ENCODE measurements at places on chromosomes 1 and 21.
A peak's percentile ranks its signal among the peaks of the same experiment; 100 is the strongest.

GRCh38 chr1:12485231-12486058, 132.6 kb downstream of the DHRS3 start:
- no peak for DNase-seq

GRCh38 chr1:66711420-66711819, 40.8 kb upstream of the DYNLT5 start:
- DNase-seq, result no peak

- DNase-seq, result no peak
These were observed 8.9 kb downstream of the NUP210L start for GRCh38 chr1:154145986-154146385.

DNA sequence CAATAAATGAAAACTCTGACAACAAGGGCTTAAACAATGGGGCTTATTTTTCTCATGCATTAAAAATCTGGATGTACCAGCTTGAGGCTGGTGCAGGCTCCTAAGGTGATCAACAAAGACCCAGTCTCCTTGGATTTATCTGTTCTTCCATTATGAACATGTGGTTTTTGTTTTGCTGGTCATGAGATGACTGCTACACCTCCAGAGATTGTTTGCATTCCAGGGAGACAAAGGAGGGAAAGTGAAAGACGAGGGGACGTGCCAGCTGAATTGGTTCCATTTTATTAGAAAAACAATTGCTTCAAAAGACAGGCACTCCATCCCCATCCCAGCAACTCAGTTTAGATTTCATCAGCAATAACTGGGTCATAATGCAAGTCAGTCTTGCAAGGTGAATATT, 90.9 kb upstream of the KCNK1 start:
- no peak for DNase-seq

DNA sequence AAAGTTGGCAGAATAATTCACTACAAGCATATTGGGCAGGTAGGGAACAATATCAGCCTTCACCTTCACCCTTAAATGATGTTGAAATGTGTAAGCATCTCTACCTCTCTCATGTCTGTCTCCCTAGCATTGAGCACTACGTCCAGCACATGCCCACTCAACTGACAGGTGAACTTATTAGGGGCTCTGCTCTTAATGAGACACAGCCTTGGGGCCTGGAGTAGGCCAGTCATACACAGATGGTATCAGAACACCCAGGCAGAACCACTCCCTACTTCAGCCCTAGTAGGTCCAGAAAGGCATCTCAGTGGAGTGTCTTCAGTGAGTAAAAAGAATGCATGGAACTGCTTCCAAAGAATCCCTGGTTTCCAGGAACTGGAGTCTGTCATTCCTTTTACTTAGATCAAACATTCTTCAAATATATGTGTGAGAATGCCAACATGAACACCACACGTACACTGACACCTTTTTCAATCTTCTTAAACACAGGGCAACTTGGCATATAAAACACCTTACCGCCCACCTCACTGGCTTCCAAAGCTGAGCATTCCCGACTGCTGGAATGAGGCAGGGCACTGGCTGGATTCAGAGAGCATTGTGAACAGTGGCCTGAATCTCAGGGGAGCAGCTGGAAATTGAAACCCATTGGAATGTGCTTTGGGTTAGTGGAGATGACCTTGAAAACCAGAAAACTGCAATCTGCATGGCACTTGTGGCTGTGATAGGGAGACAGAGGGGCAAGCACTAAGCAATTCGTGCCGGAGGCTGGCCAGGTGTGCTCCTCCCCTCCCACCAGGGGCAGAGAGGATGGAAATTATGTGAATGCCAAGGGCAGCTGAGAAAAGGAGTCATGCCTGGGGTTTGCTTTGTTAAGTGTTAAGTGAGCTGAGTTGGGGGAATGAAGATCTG, 24.2 kb upstream of the HSD3B1 start:
- DNase-seq, result no peak

- no peak for DNase-seq
These were observed 527.3 kb downstream of the PLPP3 start for GRCh38 chr1:56052041-56052440.

DNA sequence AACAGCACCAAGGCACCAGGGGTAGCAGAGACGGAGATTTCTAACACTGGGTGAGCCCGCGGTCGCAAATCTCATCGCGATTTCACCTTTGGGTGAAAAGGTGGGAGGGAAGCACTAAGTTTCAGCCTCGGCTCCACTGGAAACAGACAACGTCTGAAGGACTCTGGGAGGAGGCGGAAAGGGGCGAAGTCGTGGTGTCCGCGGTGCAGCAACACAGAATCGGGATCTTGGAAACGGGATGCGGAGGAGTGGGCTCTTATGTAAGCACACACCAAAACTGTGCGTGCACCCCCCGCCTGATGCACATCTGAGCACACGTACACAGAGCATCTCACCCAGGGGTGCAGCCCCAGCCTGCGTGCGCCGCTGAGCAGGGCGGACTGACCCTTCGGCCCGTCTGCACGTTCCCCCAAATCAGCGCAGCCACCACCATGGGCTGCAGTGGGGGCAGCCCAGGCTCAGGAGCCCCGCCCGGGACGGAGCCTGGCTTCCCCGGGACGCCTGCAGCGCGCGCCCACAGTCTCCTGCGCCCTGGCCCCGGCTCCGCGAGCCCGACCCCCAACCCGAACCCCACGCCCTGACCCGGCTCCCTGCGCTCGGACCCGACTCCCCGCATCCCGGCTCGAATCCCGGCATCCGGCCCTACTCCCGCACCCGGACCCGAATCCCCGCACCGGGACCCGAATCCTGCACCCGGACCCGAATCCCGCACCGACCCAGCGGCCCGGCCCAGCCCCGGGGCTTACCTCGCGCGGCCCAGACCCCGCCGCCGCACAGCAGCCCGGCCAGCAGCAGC, 670 bp downstream of the CLSTN1 start:
- no peak for DNase-seq

- DNase-seq, result peak; percentile 31
These were observed 102.7 kb upstream of the DPH5 start for GRCh38 chr1:101128211-101128727.

DNA sequence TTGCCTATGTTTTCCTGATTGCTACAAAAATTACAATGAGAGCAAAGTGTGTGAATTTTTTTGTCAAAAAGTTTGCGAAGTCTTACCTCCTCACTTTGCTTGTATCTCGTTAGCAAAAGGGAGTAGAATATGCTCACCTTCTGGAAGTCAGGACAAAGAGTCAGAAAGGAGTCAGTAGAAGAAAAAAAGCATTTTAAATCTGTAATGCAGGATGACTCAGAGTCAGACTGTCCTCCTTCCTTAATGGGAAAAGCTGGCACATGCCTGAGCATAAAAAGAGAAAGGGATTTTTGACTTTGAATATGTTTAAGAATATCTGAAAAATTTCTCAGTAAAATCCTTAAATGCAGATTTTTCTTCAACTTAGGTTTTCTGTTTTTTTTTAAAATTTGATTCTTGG, 14.2 kb upstream of the VN1R5 start:
- no peak for DNase-seq

- DNase-seq, result no peak
These were observed 667 bp upstream of the NID1 start for GRCh38 chr1:236065509-236066005.

GRCh38 chr1:177069490-177069889, 95.0 kb downstream of the ASTN1 start:
- DNase-seq, result no peak

DNA sequence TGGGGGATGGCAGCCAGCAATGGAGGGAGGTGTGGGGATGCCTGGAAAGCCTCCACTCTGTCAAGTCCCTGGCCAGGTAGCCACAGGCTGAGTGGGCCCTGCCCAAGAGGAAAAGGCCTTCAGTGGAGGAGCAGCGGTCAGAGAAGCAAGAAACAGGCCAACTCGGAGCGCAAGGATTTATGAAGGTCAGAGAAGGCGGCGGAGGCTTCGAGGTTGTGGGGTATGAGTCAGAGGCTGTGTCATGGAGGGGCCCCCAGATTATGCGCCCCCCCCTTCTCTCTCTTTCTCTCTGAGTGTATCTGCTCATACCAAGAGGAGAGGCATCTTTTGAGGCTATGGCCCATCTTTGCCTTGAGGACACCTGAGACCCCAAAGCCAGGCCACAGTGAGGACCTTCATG, 99.5 kb downstream of the CASZ1 start:
- no peak for DNase-seq

- DNase-seq, result peak; percentile 13
These were observed 612.9 kb downstream of the PTPRU start for GRCh38 chr1:29849038-29849750.

DNA sequence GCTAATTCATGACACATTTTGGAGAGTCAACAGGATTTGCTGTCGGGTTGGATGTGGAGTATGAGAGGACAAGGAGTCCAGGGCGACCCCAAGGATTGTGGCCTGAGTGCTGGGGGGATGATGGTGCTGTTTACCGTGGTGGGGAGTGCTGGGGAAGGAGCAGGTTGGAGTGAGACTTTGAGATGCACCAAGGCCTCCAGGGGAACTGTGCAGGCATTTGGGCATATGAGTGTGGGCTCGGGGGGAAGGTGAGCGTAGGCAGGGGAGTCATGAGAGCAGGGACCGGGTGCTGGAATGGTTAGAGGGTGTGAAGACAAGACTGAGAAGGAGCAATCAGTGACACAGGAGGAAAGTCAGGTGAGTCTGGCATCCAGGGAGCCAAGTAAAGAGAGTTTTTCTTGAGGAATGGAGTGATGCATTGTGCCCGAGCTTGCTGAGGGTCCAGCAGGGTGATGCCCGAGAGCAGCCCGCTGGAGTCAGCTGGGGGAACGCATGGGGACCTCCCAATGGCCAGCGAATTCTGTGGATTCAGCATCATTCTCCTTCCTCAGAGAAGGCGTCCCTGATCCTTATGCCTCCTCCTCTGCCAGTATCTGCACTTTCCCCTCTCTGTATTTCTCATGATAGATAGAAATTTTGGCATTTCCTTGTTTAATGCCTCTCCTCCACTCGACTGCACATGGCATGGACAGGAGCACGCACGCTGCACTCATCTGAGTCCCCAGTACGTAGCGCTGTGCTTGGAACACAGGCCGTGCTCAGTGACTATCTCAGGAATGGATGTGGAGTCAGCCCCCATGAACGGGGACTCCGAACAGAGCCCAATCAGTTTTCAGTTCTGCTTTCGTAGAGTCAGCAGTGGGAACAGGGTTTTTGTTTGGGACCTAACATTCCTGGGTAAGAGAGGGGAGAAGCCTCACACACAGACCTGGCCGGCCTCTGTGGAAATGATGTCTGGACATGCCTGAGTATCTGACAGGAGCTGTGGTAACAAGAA, 52.1 kb upstream of the ETV3 start:
- DNase-seq, result no peak

- peak; percentile 36 for DNase-seq
These were observed 13.2 kb downstream of the GBP5 start for GRCh38 chr1:89259283-89259971.

DNA sequence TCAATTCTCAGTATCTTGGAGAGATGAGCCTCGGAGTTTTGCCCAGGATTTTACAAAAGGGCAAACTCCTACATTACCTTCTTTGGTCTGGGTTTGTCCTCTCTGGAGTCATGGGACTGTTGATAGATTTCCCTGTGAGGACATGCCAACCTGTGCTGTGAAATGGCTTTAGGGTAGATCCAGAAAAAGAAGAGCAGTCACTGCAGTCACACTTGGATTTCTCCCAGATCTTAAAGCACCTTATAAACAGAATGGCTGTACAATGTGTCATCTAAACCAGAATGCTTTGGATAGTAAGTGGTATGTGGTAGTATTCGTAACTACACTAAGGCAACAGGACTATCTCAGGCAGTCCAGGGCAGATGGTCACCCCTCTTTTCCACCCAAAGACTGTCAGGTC, 1.9 kb upstream of the CSRP1 start:
- DNase-seq, result no peak

DNA sequence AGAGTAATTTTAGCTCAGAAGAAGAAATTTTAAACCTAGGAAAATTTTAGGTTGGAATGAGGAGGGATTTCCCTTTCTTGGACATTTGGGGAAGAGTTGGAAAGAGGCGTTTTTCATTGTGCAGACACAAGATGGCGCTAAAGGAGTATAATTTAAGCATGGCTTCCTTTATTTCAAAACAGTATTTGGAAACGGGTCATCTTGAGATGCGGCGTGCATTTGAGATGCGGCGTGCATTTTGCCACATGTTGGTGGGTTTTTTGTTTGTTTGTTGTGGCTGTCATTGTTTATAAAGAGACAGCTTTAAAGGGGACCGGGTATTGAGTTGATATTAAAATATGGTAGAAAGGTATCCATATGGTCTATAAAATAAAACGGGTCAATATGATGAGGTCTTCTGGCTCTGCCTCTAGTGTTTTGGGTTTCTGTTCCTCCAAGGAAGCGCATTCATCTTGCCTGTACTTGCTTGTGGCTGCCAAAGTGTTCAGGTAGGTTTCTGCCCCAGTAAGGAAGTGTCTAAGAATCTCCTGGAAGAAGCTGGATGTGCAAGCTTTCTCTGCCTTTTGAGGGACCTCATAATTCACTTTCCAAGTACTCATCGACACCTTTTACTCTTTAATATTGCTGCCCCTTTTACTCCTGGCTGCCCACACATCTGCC, 210.3 kb downstream of the SLC35F3 start:
- DNase-seq, result no peak

- no peak for DNase-seq
These were observed 70.5 kb upstream of the NGF start for GRCh38 chr1:115408533-115408932.

GRCh38 chr1:242586360-242586680, 61.8 kb upstream of the PLD5 start:
- DNase-seq, result no peak

DNA sequence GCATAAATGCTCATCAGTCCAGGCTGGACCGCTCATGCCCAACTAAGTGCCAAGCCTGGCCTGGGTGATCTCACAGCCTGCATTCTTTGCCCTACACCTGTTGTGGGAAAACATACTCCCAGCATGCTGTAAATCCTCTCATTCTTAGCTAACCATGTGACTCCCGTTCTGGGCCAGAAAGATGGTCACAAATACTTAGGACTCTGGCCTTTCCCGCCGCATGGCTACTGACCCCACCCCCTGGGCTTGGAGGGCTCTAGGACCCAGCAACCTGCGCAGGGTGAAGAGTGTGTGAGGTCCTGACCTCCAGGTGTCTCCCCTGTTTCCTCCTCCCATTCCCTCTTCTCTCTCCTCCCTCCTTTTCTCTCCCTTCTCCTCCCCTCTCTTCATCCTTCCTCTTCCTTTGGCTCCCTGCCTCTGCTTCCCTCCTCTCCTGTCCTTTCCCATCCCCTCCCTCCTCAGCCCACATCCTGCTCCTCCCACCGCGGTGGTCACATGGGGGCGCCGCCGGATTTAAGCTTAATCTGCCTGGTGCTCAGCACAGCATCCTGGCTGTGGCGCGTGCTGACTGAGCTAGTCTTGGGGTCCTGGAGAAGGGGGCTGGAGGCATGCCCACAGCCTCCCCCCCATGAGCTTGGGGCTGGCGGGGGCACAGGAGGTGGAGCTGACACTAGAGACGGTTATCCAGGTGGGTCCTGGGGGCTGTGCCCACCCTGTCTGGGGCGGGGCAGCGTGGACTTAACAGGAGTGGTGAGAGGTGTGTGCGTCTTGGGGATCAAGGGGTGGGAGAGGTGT, at the start of gene CROCC:
TSS of gene CROCC (plus strand) at position 541 of the 795 bp plus-strand sequence. CDS start at position 629, 88 bp downstream.
- DNase-seq, result no peak

Measured in CD4-positive, alpha-beta T cell treated with Interferon gamma for 1 hour (primary cell).